ENCODE measurements at places on chromosomes 1 and 21.

GRCh38 chr1:78340006-78340405 is 150.8 kb upstream of the PTGFR start:
- DNase-seq = no peak

- DNase-seq = no peak
Measured at GRCh38 chr1:27858949-27859576, 13.3 kb upstream of the THEMIS2 start.

DNA sequence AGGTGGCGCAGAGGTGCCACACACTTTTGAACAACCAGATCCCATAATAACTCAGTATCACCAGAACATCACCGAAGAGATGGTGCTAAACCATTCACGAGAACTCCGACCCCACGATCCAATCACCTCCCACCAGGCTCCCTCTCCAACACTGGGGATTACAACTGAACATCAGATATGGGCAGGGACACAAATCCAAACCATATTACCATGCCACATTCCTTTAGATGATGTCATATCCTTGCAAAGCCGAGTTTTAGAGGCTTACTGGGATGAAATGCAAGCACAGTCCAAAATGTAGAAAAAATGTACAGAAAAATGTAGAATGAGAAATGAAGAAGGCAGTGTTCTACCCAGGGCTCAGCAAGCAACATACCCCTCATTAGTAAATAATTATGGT is 64.7 kb downstream of the SGIP1 start:
- peak; percentile 31 for DNase-seq

- DNase-seq = no peak
Measured at GRCh38 chr1:232766904-232767303, 38.3 kb upstream of the MAP10 start.

- no peak for DNase-seq
Measured at GRCh38 chr1:101325144-101325543, 88.3 kb downstream of the S1PR1 start.

DNA sequence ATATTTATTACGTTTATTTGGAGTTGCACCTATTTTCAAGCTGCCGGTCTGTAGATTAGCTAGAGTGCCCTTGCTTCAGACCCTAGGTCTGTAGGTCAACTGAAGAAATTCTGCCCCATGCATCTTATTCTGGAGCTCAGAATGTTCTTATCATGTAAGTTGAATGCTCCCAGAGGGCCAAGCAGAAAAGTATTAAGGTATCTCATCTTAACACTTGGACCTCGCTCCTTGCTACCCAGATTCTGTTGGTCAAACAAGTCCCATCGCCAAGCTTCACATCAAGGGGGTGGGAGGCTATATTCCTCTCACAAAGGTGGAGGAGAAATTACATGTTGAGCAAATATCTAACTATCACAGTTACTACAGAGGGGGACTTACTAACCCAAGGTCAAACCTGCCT is 187.7 kb downstream of the C1orf94 start:
- DNase-seq = no peak

GRCh38 chr1:94866164-94866807 is 46.1 kb downstream of the SLC44A3 start:
- DNase-seq = no peak

- no peak for DNase-seq
Measured at GRCh38 chr21:34998176-34998575, 50.9 kb downstream of the RUNX1 start.

GRCh38 chr1:119440721-119441307 is 25.9 kb downstream of the HSD3B2 start:
- DNase-seq = no peak

- no peak for DNase-seq
Measured at GRCh38 chr21:14886001-14886400, 178.8 kb downstream of the NRIP1 start.

- DNase-seq = no peak
Measured at GRCh38 chr1:98949166-98949565, 55.5 kb downstream of the PLPPR5 start.

DNA sequence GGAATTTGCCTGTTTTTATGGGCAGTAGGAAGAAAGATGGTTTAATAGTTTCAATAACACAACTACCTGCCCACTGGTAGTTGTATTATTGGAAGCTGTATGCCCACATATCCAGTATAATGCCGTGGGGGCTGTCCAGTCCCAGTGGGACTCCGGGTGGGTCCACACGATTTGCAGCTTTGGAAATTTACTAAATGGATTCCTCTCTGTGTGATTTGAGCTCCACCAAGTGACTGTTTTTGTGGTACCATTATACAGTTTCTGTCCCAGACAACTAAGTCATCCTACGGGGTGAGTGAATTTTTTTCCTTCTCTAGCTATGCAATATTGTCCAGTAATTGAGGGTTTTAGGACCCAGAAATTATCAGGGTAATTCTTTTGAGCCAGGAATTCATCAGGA is 86.8 kb downstream of the PLA2G4A start:
- no peak for DNase-seq
